ENCODE measurements at places on chromosomes 7 and 10.
A peak's percentile ranks its signal among the peaks of the same experiment; 100 is the strongest.

DNA sequence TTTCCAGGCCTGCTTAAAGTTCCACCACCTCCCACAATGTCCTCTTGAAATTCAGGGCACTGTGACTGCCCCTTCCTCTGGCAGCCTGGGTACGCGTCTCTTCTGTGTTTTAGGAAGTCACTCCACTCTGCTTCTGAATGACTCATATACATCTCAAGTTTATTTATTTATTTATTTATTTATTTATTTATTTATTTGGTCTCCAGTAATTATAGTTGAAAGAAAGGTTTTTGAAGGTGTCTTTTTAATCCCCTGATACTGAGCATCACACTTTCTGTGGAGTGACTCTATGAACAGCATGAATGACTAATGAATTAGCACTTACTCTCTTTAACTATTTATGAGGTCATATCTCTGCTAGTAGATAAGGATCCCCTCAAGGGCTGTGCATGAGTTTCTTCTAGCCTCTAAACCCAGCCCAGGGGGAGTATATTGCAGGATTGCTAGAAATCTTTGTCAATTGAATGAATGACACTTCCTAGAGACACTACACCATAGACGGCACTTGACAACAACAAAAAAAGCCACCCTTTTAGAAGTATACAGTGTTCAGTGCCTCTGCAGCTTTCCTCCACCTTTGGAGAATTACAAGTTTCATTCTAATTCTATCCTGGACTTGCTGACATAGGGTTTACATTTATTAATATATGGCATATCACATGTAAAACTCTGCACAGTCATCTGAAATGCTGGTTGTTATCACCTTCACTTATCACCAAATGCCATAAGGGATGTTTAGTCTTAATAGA is 2.1 kb downstream of the MACC1 start:
- DNase-seq = no peak

- no peak for DNase-seq
These were observed 102.4 kb downstream of the KAT6B start for GRCh38 chr10:74928742-74929191.

GRCh38 chr10:96619796-96620773 is 33.3 kb upstream of the TM9SF3 start:
- no peak for DNase-seq

- DNase-seq = no peak
These were observed 55.5 kb upstream of the SLC25A13 start for GRCh38 chr7:96377399-96377798.

GRCh38 chr10:133397938-133398337 is 4.0 kb downstream of the MTG1 start:
- DNase-seq = no peak

DNA sequence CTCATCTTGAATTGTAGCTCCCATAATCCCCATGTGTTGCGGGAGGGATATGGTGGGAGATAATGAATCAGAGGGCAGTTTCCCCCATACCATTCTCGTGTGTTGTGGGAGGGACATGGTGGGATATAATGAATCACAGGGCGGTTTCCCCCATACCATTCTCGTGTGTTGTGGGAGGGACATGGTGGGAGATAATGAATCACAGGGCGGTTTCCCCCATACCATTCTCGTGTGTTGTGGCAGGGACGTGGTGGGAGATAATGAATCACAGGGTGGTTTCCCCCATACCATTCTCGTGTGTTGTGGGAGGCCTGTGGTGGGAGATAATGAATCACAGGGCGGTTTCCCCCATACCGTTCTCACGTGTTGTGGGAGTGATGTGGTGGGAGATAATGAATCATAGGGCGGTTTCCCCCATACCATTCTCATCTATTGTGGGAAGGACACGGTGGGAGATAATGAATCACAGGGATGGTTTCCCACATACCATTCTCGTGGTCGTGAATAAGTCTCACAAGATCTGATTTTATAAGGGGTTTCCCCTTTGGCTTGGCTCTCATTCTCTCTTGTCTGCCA is 271.0 kb downstream of the MAD1L1 start:
- DNase-seq = no peak

DNA sequence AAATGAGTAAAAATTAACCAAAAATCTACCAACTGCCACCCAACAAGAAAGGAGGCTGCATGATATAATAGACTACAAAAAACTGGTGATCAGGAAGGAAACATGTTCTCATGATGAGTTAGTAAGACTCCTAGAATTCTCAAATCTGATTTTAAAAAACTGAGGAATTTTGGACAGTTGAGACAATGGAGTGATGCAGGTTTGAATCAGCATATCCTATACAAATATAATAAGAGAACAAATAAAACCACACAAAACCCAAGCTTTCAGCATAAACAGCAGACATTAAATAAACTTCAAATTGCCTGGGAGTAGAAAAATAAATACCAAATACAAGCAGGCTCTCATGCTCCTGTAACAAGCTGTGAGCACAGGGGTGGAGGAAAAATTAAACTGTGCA is 57.8 kb downstream of the SLC25A40 start:
- no peak for DNase-seq

DNA sequence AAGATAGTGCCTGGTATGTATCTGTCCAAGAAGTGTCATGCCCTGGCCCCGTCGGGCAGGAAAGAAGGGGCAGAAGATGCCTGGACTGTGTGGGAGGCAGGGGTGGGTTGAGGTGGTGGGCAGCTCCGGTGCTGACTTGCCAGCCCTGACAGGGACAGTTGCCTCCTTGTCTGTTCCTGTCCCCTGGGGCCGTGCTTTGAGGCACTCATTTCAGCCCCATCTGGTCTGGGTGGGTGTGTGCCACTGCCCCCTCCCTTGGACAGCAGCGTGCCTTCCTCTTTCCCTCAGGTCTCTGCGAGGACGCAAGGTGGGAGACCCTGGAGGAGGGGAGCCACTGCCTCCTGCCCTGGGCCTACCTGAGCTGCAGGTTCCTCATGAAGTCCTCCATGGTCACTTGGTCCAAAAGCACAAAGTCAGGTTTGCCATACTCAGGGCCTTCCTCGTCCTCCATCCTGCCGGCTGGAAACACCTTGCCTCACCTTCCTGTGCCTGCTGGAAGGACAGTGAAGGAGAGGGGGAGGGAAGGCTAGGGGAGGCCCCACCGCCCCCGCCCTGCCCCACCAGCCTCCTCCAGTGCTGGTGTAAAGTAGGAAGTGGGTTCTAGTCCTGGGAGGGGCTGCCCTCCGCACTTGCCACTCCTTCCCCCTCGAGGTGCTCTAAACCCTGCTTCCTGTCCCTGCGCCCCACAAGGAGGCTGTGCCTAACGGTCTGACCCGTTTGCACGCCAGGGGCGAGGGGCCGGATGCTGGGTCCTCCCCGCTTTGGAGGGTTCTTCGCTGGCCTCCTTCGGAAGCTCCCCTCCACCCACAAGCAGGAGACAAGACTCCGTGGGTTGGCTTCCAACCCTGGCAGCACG is at the start of gene MYO1G:
Gene MYO1G, minus strand, starts transcription at position 505 of the 856 bp plus-strand sequence. Its CDS starts 54 bp downstream, at position 451.
- DNase-seq = peak; percentile 73

DNA sequence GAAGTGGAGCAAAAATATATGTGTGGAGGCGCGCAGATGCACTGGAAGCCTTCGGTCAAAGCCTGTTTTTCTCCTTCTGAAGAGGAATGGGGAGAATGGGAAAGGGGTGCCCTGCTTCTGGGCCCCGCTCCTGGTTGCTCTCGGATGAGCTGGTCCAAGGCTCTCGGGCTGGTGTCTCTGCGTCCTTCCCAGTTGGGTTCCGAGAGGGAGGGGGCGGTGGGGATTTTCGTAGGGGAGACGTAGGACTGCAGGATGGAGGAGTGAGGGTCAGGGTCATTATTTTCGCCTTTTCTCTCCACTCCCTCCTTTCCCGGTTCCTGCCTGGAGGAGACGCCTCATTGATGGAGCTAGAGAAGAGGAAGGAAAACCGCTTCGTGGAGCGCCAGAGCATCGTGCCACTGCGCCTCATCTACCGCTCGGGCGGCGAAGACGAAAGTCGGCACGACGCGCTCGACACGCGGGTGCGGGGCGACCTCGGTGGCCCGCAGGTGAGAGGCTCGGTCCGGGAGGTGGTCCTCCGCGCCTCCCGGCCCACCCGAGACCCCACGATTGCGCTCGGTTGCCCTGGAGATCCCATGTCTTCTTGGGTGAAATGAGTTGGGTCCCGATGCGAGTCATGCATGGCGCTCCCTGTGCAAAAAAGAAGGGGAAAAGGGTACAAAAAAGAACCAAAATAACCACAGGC is 790 bp downstream of the ADAM22 start:
- no peak for DNase-seq

DNA sequence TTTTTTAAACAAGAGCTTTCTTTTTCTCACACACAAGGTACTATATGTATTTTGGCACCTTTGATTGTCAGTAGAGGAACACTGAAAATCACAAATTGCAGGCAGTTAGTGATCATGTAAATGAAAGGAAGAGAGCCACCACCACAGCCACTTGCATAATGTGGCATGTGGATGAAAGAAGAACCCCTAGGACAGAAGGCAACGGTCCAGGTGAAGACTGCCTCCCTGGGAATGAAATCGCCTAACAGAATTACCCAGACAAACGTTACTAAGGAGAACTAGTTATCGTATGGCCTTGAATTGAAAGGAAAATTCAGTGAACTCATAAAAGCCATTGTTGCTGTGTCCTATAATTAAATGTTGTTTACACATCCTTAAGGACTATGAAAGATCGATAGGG is 41.2 kb upstream of the PTPRZ1 start:
- DNase-seq = no peak

GRCh38 chr10:97673736-97674525 is 13.1 kb downstream of the AVPI1 start:
- no peak for DNase-seq

DNA sequence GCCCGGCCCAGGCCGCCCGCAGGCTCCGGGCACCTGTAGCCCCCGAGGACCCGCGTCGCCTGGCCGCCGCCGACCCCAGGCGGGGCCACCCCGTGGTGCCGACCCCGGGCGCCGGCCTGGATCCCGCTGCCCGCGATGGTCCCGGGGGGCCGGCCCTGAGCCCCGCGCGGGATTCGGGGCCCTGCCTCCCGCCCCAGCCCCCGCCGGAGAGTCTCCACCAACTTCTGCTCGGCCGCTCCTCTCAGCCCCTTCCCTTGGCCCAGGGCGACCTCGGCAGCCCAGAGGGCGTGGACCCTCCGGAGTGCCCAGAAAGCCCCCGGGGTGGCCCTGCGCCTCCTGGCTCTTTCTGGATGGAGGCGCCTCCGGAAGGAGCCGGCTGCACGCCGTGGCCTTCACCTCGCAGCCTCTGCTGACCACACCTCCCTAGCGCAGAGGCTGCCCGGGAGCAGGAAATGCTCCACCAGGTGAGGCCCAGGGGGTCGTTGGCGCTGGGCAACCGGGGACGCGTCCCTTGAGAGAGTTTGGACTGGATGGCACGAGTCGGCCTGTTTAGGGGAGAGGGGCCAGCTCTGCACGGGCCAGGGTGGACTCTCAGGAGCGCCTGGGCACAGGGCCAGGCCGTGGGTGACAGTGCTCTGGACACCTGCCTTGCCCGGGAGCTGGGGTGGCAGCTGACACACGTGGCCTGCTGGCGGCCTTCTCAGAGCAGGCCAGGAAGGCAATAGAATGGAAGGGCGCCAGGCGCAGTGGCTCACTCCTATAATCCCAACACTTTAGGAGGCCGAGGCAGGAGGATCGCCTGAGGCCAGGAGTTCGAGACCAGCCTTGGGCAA is 529 bp downstream of the ZNF853 start:
- DNase-seq = no peak

DNA sequence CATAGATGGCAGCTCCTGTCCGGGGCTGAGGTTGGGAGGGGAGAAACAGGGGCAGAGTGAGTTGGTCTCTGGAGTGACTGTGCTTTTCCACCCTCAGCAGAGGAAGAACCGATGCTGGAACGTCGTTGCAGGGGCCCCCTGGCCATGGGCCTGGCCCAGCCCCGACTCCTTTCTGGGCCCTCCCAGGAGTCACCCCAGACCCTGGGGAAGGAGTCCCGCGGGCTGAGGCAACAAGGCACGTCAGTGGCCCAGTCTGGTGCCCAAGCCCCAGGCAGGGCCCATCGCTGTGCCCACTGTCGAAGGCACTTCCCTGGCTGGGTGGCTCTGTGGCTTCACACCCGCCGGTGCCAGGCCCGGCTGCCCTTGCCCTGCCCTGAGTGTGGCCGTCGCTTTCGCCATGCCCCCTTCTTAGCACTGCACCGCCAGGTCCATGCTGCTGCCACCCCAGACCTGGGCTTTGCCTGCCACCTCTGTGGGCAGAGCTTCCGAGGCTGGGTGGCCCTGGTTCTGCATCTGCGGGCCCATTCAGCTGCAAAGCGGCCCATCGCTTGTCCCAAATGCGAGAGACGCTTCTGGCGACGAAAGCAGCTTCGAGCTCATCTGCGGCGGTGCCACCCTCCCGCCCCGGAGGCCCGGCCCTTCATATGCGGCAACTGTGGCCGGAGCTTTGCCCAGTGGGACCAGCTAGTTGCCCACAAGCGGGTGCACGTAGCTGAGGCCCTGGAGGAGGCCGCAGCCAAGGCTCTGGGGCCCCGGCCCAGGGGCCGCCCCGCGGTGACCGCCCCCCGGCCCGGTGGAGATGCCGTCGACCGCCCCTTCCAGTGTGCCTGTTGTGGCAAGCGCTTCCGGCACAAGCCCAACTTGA is 2.7 kb downstream of the REPIN1 start:
- no peak for DNase-seq

GRCh38 chr7:75578081-75578480 is 86.0 kb downstream of the SPDYE5 start:
- DNase-seq = no peak

DNA sequence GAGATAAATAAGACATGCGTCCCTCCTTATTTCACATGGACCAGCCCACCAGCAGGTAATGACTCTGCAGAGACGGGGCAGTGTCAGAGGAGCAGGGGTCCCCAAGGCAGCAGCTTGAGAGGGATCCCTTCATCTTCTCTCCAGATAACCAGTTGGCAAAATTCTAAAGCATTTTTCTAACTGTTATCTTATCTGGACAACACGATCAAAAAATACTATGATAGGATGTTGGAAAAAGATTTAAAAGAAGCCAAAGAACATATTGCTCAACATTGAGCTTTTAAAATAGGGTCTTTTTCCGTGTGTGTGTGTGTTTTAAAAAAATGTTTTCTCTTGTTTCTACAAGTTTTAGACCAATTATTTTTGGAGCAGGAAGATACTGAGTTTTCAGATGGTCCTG is 641.2 kb downstream of the SDK1 start:
- DNase-seq = no peak

GRCh38 chr7:99843808-99844207 is 16.0 kb downstream of the CYP3A43 start:
- DNase-seq = no peak

DNA sequence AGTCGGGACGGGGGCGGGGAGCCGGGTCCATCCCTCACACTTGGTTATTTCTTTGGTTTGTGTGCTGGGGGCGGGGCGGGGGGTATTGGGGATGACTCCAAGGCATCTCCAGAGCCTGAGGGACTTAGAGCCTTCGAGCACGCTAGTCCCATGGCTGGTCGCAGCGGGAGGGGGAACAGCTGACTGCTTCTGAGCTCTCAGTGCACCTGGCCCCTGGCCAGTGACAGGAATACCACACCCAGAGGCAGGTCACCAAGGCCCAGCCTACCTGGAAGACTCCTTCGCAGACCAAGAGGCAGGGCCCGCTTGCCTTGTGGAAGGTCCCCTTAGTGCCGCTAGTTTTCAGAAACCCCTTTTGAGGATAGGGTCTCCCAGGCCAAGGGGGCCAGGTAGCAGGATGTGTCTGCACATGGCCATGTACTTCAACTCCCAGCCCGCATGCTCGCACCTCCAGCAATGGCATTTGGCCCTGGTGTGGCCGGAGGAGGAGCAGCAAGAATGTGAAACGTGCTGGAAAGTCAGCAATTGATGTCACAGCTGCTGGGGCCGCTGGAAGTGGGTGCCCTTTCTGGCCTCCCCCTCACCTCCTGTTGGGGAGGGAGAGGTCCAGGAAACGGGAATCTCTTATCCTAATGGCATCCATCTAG is 40.3 kb downstream of the AGAP3 start:
- DNase-seq = no peak

Data from stimulated activated CD8-positive, alpha-beta memory T cell treated with anti-CD3 and anti-CD28 coated beads, Interleukin-7, amount 100 ng/mL, for 24 hours (primary cell).